ENCODE measurements at places on chromosomes 16 and 17.
A peak's percentile ranks its signal among the peaks of the same experiment; 100 is the strongest.

- no peak for DNase-seq
These were observed 32.3 kb upstream of the ALKBH5 start for GRCh38 chr17:18151290-18151689.

DNA sequence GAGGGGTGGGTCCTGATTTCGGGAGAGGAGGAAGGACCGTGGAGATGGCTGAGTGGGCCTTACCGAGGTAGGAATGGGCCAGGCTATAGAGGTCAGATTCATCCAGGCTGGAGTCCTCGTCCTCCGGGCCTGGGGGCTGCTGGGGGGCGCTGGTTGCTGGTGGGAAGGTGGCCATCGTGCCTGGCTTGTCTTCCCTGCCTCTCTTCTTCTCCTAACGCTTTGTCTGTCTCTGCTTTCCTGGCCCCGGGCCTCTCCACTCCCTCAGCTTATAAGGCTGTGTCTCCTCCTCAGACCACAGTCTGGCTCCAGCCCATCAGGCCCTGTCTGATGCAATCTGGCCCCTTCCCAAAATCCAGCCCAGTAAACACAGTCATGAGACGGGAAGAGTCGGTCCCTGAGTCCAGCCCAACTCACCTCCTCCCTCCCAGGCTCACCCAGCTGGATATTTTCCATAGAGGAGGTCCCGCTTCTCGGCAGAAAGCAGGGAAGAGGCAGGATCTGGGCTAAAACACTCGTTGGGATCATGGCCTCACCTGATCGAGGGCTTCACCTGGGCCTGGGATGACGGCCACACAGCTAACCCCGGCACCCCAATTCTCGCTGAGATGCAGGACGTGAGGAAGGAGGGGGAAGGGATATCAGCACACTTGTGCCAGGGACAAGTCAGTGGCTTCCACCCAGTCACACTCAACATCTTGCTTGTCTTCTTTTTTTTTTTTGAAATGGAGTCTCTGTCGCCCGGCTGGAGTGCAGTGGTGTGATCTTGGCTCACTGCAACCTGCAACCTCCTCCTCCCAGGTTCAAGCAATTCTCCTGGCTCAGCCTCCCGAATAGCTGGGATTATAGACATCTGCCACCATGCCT, at the start of gene NUPR1:
Gene NUPR1, minus strand, starts transcription at position 242 of the 864 bp plus-strand sequence. Its CDS starts 67 bp downstream, at position 175.
- DNase-seq = no peak

- peak; percentile 38 for DNase-seq
These were observed 5.8 kb upstream of the ZNF23 start for GRCh38 chr16:71467810-71468209.

- peak; percentile 4 for DNase-seq
These were observed 648.5 kb upstream of the RBFOX1 start for GRCh38 chr16:6684076-6684673.

DNA sequence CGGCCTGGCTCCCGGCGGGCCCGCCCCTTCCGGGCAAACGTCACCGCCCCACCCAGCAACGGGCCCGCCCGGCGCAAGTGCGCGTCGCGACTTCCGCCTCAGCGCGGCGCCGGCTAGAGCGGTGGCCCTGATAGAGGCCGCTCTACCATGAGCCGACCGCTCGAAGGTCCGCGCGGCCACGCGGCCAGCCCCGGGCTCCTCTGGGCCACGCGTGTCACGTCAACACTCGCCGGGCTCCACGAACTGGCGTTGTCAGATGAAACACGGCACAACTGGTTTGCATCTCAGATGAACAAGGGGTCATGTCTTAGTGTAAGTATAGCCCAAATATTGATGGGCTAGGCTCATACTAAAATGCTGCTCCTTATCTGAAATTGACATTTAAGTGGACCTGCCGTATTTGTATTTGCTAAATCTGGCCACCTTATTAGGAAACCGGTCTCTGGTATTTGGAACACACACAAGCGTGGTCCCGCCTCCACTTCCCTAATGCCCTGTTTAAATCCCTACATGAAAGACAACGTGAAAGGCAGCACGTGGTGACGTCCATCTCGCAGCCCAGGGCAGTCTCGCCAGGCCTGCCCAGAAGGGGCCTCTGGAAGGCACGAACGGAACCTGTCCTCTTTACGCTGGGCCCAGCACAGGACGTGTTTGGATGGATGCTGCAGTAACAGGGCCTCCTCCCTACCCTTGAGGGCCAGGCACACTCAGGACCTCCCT, at the start of gene ZNF598:
Gene ZNF598, minus strand, starts transcription at position 31 of the 720 bp plus-strand sequence.
- peak; percentile 91 for DNase-seq
